Vagina (tissue), 2 donors: ENCODE measurements at places on chromosomes 11 and 22. TPM values are rescaled to one million over a fixed set of nuclear protein-coding genes. Genes with fewer than 3 reads are reported as not detected.

GRCh38 chr11:15651816-15652215, 537.1 kb downstream of the INSC start:
- H3K4me3 ChIP-seq = no peak overlapping the region
- no peaks in the 10 kb centered on the region for H3K27me3 ChIP-seq
- no peak for DNase-seq
- H3K36me3 ChIP-seq = no peaks in the 10 kb centered on the region
- H3K4me1 ChIP-seq = peaks cover 11% of the 10 kb centered on the region

- no peak overlapping the region for H3K27ac ChIP-seq
- no peaks in the 10 kb centered on the region for H3K36me3 ChIP-seq
- H3K27me3 ChIP-seq = no peaks in the 10 kb centered on the region
- no peaks in the 10 kb centered on the region for H3K4me1 ChIP-seq
- H3K4me3 ChIP-seq = no peak overlapping the region
- no peak for DNase-seq
These were observed 35.6 kb upstream of the DDI1 start for GRCh38 chr11:104000798-104001197.

- H3K4me1 ChIP-seq = no peaks in the 10 kb centered on the region
- DNase-seq = no peak
- H3K4me3 ChIP-seq = no peak overlapping the region
- H3K27me3 ChIP-seq = no peaks in the 10 kb centered on the region
- no peaks in the 10 kb centered on the region for H3K36me3 ChIP-seq
These were observed 257.0 kb upstream of the C11orf87 start for GRCh38 chr11:109165035-109165434.

CDC42BPG gene
- 13.0 TPM for total RNA-seq

DNA sequence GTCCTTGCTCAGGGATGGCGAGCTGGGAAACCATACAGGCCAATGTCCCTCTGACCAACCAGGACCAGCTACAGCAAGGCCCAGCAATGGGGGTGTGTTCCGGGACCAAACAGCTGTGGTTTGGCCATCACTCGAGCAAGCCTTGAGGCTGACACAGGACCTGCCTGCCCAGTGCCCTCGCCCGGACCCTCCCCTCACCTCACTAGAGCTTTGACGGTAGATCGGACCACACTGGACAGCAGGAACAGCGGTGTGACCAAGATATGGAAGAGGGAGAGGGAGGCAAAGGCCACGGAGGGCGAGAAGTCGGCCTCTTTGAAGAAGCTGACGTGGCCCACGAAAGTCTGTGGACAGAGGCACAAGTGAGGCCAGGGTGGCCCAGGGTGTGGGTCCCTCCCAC, 42.2 kb upstream of the KCNJ11 start:
- no peaks in the 10 kb centered on the region for H3K27me3 ChIP-seq
- peak overlapping the region; percentile 76 for H3K27ac ChIP-seq
- H3K4me1 ChIP-seq = peaks cover 32% of the 10 kb centered on the region
- DNase-seq = no peak

DNA sequence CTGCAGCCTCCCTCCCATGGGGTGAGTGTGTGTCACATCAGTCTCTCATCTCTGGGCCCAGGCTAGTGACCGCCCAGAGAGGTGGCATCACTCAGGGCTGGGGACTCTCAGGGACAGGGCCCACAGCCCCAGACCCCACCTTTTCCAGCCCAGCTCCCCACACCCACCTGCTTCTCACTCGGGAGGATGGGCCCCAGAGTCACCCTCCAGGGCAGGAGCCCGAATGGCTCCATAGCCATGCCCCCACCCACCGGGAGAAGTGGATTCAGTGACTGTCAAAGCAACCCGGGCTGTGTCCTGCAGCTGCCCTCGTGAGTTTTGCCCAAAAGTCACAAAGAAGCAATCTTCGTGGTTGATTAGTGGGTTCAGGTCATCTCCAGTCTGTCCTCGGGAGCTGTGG, 26.0 kb downstream of the PARVG start:
- no peak for DNase-seq
- no peaks in the 10 kb centered on the region for H3K36me3 ChIP-seq
- no peak overlapping the region for H3K27ac ChIP-seq
- peaks cover 9% of the 10 kb centered on the region for H3K4me1 ChIP-seq
- H3K27me3 ChIP-seq = no peaks in the 10 kb centered on the region

GRCh38 chr11:83072350-83073242, 899 bp upstream of the RAB30 start:
- peak overlapping the region; percentile 86 for H3K4me3 ChIP-seq
- no peaks in the 10 kb centered on the region for H3K36me3 ChIP-seq
- no peak for DNase-seq
- peaks cover 42% of the 10 kb centered on the region for H3K4me1 ChIP-seq
- no peaks in the 10 kb centered on the region for H3K27me3 ChIP-seq
- H3K27ac ChIP-seq = peak overlapping the region; percentile 93

- peaks cover 73% of the 10 kb centered on the region for H3K4me1 ChIP-seq
- H3K27me3 ChIP-seq = no peaks in the 10 kb centered on the region
- H3K36me3 ChIP-seq = no peaks in the 10 kb centered on the region
- DNase-seq = no peak
- H3K4me3 ChIP-seq = peak overlapping the region; percentile 73
These were observed 3.3 kb downstream of the FTH1 start for GRCh38 chr11:61964058-61964665.

GRCh38 chr11:80163441-80163840, 722.6 kb upstream of the TENM4 start:
- H3K4me1 ChIP-seq = no peaks in the 10 kb centered on the region
- no peaks in the 10 kb centered on the region for H3K36me3 ChIP-seq
- no peak overlapping the region for H3K27ac ChIP-seq

GRCh38 chr11:30186748-30187147, 44.1 kb upstream of the FSHB start:
- H3K36me3 ChIP-seq = no peaks in the 10 kb centered on the region
- no peak overlapping the region for H3K27ac ChIP-seq
- H3K4me3 ChIP-seq = no peak overlapping the region
- DNase-seq = no peak
- H3K27me3 ChIP-seq = no peaks in the 10 kb centered on the region

DNA sequence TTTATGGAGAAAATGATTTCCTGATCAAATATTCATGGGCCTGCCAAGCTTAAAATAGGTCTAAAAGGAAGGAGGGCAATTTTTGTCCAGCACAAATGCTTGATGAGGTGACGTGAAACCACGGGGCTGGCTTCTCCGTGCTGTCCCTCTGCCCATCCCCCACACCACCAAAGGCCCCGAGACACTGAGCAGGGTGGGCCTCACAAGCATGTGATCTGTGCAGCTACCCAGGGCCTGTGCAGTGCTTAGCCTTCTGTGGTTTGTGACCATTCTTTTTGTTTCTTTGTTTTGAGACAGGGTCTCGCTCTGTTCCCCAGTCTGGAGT, 94.8 kb upstream of the RTL6 start:
- H3K4me3 ChIP-seq = no peak overlapping the region
- DNase-seq = no peak
- no peaks in the 10 kb centered on the region for H3K27me3 ChIP-seq
- peaks cover 10% of the 10 kb centered on the region for H3K4me1 ChIP-seq
- H3K27ac ChIP-seq = no peak overlapping the region

DNA sequence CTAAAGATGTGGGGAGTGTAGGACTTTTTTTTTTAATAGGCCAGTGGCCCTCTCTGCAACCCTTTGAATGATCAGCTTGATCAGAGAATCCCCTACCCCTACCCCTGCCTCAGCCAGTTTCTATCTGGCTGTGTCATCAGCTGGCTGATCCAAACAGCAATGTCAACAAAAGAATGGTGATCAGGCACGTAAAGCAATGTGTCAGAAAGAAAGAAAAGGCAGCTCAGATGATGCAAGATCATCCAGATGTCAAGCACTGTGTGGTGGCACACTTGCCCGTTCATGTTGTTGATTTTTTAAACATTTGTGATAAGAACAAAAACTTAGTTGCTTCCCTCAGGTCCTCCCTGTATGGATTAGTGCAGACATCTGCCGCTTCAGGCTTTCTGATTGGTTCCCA, 26.3 kb upstream of the EHF start:
- H3K27ac ChIP-seq = no peak overlapping the region
- H3K4me3 ChIP-seq = no peak overlapping the region
- H3K4me1 ChIP-seq = no peaks in the 10 kb centered on the region
- no peaks in the 10 kb centered on the region for H3K27me3 ChIP-seq
- no peak for DNase-seq

- H3K27ac ChIP-seq = no peak overlapping the region
- no peaks in the 10 kb centered on the region for H3K4me1 ChIP-seq
- no peaks in the 10 kb centered on the region for H3K36me3 ChIP-seq
- DNase-seq = no peak
- H3K4me3 ChIP-seq = no peak overlapping the region
- no peaks in the 10 kb centered on the region for H3K27me3 ChIP-seq
These were observed 5.8 kb upstream of the TUB start for GRCh38 chr11:8075119-8075726.

TMEM86A gene
- 26.8 TPM for total RNA-seq

- H3K4me1 ChIP-seq = no peaks in the 10 kb centered on the region
- no peak overlapping the region for H3K4me3 ChIP-seq
- no peaks in the 10 kb centered on the region for H3K27me3 ChIP-seq
- no peak for DNase-seq
- no peak overlapping the region for H3K27ac ChIP-seq
These were observed 149.2 kb downstream of the MIAT start for GRCh38 chr22:26806445-26807175.

OR4D5 gene
- total RNA-seq = not detected

MADD gene
- total RNA-seq = 56.5 TPM

IGF2 gene
- total RNA-seq = 56.5 TPM

ROM1 gene
- total RNA-seq = 6.1 TPM

DNA sequence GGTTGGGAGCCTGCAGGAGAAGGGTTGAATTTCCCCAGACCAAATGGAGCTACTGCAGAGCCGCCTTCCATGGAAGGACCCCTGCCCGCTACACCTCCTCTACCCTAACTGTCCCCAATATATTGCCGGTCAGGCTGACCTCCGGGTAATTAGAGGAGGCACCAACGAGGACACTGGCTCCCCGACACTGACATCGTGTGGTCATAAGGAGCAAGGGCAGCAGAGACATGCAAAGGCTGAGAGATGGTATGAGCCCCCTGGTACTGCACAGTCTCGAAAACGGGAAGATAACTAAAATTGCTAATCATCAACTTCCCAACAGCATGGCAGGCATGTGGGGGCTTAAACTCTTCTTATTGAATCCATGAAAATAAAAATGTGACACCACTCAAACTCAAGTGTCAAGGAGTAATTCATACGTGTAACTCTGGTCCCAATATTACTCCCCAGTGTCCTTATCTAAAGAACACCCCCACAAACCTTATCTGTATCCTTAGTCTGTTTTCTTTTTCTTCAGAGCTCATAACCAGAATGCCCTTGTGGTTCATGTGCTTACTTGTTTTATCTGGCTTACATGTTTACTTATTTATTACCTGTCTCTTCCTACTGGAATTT, 4.4 kb downstream of the CAVIN3 start:
- no peaks in the 10 kb centered on the region for H3K27me3 ChIP-seq
- H3K4me3 ChIP-seq = peak overlapping the region; percentile 17
- DNase-seq = no peak
- H3K27ac ChIP-seq = peak overlapping the region; percentile 100
- peaks cover 44% of the 10 kb centered on the region for H3K4me1 ChIP-seq

DNA sequence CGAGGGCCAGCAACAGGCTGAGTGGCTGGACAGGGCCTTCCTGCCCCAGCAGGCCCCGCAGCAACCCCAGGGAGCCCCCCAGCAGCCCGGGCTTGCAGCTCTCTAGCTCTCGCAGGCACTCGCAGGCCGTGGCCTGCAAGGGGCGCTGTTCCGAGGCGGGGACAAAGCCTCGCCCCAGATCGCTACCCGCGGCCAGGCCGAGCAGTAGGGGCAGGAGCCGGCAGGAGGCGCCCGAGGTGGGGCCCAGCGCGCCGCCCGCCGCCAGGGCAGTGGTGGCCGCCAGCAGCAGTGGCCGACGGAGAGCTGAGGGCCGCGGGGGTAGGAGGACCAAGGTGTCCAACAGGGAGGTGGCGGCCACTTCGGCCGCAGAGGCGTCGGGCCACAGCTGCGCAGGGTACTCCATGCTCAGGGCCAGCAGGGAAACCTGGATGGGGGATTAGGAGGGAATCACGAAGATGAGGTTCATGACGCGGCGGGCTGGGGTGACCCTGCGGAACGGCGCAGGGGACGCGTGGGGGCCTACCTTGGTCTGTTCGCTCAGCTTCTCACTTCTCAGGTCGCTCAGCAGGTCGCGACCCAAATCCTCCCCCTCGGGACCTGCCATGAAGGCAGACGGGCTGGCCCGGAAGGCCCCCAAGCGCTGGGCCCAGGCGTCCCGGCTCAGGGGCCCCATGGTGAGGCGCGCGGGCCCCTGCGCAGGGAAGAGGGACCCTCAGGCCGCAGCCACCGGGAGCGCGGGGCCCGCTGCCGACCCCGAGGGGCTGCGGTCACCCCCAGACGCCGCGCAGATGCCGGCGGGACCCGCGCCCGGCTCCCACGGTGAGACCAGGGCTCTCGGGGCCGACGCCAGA, 632 bp downstream of the AP5B1 start:
- H3K36me3 ChIP-seq = no peaks in the 10 kb centered on the region
- H3K27ac ChIP-seq = peak overlapping the region; percentile 76
- DNase-seq = peak; percentile 87
- peak overlapping the region; percentile 79 for H3K4me3 ChIP-seq

DNA sequence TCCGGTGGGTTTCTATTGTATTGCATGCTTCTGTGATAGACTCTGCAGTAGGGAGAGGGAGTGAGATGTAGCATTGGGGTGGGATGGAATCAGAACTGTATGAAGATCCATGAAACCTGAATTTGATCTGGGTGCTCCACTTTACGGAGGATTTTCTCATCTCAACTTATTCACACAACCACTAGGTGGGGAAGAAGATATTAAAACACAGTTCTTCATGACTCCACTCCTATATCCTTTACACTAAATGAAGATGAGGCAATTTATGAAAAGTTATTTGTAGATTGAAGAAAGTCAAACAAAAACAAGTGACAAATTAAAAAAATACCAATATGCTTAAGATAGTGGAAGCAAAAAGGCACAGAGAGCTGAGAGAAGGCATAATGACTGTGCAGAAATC, 92.6 kb upstream of the PDGFD start:
- H3K27ac ChIP-seq = no peak overlapping the region
- no peaks in the 10 kb centered on the region for H3K36me3 ChIP-seq

DNA sequence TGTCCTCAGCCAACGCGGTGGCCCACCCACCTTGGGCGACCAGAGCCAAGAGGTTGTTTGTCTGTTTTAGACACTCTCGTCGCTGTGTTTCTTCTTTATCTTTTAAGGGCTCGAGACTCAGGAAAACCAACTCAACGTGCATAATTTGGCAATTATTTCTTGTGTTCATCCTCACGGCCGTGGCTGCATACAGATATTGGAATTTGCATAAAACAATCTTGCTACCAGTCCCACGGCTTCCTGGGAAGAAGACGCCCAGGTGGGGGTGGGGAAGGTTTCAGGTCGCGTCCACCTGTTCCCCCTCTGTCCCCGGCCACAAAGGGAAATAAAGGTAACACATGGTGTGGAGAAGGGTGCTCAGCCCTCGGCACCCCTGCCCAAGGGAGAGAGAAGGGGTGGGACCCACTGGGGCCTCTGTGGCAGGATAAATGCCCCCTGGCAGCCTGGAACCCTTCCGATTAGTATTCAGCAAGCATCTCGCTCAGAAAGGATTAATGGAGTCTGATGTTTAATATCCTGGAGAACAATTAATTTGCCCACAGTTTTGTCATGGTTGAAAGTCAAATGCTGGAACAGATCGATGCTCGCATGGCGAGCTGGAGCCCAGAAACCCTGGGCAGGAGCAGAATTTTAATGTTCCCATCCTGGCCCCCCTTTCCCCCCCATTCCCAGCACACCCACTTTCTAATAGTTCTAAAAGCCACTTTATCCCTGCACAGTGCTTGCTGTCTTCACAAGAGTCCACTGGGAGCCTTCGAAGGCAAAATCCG, 359.7 kb downstream of the MN1 start:
- no peaks in the 10 kb centered on the region for H3K27me3 ChIP-seq
- H3K4me3 ChIP-seq = no peak overlapping the region
- H3K36me3 ChIP-seq = no peaks in the 10 kb centered on the region
- H3K4me1 ChIP-seq = peaks cover 8% of the 10 kb centered on the region
- no peak overlapping the region for H3K27ac ChIP-seq
